ENCODE measurements at places on chromosomes 1 and 21.

DNA sequence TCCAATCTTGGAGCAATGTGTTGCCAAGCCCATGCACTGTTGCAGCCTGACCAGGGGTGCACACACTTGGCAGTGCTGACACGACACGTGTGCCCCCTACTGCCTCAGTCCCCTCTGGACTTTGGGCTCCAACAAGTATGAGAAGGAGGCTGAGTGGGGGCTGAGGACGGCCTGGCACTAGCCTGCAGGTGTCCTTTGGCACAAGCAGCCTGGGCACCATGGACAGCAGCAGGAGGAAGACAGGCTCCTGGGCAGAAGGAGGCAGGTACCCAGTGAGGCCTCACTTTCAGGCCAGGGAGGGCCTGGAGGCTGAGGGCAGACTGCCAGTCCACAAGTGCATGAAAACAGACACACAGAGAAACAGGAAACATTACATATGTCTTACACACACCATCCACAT is 1702.9 kb upstream of the B3GALT2 start:
- no peak for DNase-seq

- DNase-seq: no peak
These were observed 60.4 kb downstream of the ITPKB start for GRCh38 chr1:226678701-226679100.

DNA sequence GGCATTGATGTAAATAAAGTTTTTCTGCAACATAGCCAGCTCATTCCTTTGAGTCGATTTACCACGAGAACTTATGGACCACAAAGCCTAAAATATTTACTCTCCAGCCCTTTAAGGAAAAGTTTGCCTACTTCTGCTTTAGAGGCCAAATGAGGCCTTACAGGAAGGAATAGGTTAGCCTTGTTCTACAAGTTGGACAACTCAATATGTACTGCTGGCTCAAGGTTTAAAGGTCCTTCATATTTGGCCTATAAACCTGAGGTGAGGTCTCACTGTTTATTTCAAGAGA is 144.5 kb upstream of the DNAH14 start:
- DNase-seq: no peak

DNA sequence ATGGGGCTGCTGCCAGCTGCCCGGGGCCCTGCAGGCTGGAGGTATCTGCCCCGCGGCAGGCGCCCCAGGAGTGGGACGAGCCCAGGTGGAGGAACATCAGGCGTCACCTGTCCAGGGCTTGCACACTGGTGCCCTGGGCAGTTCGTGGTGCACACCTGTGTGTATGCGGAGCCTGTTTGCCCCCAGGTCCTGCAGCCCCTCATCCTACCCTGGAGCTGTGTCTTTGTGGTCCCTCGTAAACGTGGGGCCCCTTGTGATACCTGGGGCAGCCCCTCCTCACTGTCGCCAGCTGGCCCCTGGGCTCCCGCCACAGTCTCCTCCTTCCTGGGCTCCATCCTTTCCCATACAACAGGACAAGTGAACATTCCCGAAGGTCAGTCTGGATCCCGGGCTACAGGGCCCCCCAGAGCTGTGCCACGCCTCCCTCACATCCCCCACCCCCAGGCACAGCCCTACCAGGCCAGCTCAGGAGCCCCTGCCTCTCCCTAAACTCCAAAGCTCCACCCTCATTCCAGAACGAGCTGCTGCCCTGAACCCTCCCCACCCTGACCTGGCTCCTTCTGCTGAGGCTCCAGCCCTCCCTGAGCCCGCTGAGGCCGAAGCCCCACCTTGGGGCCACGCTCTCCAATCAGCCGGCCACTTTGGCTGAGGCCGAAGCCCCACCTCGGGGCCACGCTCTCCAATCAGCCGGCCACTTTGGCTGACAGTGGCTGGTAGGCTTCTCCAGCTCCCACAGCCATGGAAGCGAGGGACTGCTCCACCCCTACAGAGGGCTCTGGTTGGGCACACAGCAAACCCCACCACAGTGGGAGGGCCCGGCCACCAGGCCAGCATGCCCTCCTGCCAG is 42.6 kb downstream of the UBE2G2 start:
- no peak for DNase-seq

GRCh38 chr1:3468236-3469103 is 14.0 kb downstream of the ARHGEF16 start:
- DNase-seq: no peak

DNA sequence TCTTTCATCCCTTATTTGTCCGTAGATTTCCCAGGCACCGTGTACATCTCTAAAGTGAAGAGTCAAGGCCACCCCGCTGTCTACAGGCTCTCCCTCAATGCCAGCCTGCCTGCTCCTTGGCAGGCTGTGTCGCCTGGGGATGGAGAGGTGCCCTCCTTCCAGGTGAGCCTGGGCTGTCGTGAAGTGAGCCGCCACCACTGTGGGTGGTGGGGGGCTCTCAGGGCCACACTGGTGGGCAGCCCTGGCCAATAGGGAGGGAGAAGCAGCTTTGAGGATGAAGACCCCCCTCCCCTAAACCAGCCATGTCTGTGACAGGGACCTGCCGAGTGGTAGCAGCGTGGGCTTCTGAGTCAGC is 46.2 kb downstream of the DISP3 start:
- DNase-seq: no peak

- no peak for DNase-seq
These were observed 487.3 kb upstream of the PTBP2 start for GRCh38 chr1:96234299-96234698.

- no peak for DNase-seq
These were observed 687 bp upstream of the ERI3 start for GRCh38 chr1:44355582-44356305.

DNA sequence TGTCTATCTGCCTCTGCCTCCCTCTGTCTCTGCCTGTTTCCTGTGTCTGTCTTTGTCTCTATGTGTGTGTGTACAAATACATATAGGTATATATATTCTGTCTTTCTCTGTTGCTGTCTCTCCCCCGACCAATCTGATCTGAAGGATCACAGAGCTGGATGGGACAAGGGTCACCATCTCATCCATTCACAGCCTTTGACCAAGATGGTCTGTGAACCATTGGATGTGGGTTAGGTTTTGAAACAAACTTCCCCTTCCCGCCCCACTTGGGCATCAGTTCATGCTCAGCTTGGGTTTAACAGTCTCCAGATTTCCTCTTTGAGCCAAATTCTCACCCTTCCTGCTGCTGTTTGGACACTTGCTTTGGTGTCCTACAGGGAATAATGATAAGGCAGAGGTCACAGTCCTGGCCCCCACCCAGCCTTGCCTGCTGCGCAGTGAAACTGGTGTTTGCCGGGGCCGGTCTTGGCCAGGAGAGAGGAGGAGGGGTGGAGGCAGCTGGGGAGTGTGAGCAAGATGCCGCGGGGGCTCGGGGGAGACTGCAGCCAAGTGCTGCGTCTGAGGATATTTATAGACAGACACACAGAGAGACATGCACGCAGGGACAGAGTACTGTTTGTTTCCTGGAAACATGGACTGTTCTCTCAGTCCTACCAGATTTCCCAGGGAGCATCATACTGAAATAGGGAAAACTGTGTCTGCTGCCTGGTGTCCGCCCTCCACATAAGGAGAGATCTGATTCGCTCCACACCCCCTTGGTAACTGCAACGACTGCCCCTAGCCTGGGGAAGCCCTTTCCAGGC is 27.0 kb upstream of the BTG2 start:
- peak; percentile 42 for DNase-seq

- DNase-seq: no peak
These were observed 55.5 kb upstream of the RBM15 start for GRCh38 chr1:110283677-110284076.

- no peak for DNase-seq
These were observed 5.5 kb upstream of the GBP1 start for GRCh38 chr1:89070509-89070908.

DNA sequence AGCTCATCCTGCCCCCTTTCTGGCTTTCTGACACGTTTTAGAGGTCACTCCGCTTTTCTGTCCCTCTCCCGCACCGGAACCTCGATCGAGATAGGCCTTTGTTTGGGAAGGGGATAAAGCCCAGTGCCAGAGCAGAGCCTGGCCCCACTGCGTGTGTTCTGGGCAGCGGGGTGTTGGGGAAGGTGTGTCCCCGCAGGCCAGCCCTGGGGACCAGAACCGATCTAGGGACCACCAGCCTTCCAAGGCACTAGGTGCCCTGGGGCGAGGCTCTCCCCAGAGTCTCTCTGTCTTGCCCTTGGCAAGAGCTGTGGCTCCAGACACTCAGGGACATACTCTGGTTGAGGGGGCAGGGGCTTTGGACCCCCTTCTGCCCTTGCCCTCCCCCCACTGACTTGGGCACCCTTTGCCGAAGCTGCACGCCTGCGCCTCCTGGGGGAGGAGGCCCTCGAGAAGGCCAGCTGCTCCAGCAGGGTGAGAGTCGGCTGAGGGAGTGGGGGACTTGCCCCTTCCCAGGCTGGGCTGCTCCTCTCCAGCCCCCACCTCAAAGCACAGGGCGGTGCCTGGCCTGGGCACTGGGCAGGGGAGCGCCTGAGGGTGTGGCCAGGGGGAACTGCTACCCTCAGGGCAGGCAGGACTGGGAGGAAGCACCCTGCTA is 16.4 kb downstream of the PRXL2B start:
- DNase-seq: no peak

- peak; percentile 2 for DNase-seq
These were observed 31.1 kb downstream of the EDARADD start for GRCh38 chr1:236425031-236425663.

- no peak for DNase-seq
These were observed 27.9 kb downstream of the LMO4 start for GRCh38 chr1:87356591-87356990.

DNA sequence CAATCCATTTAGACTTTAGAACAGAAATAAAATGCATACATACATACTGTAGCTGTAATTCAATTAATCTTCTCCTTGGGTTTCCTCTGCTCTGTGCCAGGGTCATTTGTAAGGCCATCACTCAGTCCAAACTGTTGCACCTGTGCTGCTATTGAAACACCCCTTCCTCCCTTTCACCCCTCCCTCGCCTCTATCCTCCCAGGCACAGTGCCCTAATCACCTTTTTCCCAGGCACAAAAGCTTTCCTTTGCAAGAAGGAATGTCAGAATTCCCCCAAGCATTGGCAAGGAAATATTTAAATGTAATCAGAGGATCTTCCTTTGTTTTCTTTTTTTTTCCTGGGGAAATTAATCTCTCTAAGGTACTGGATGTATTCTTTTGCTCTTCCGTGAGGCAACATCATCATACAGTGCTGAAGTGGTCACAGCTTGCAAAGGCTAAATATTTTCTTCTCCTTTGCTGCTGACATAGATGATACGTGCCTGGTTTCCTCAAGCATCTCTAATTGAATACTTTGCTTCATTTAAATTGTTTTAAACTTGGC is 339.3 kb upstream of the NR5A2 start:
- no peak for DNase-seq

DNA sequence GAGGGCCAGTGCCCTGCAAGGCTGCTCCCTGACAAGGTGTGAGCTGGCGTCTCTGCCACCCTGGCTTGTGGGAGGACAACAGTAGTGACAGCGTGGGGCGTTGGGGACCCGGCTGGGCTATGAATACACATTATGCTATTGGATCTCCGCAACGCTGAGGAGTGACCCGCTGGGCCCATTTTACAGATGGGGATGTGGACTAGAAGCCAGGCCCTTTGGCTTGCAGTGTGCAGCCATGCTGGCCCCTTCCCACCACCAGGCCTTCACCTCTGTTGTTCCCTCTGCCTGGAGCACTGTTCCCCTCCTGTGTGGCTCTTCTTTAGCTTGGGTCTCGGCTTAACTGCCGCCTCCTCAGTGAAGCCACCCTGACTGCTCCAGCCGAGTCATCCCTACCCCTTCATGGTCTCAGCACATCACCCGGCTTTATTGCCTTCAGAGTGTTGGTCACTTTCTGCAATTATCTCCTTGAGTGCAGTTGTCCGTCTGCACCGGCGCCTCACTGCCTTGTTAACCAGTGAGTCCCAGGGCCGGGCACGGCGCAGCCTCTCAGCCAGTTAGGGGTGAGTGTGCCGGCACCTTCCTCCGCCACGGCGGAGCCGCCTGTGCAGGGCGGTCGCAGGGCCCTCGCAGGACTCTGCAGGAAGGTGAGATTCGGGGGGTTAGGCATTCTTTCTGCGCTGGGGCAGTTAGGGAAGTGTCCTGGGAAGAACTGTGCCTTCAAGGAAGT is 84.4 kb upstream of the ACTL8 start:
- no peak for DNase-seq

- DNase-seq: no peak
These were observed 347.5 kb downstream of the SMYD3 start for GRCh38 chr1:246159279-246160227.

GRCh38 chr1:11648732-11649158 is 5.5 kb downstream of the FBXO2 start:
- no peak for DNase-seq

DNA sequence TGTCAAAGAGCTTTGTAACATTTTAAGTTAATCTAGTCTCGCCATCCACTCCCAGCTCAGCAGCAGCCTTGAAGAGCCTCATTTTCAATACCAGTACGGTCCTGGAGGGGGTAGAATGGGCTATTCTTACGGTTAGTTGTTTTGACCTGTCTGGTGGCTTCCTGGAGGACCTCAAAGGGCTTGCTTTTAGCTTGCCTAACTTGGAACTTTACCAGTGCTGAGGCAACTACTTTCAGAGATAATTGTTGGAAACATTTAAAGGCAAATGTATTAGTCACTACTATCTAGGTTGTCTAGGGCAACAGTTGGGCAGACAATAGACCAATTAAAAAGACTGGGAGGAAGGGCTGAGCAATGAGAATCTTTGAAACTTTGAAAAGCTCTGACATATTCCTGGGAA is 56.0 kb downstream of the TTLL7 start:
- no peak for DNase-seq

- DNase-seq: no peak
These were observed 529.5 kb downstream of the COL11A1 start for GRCh38 chr1:102578804-102579203.

DNA sequence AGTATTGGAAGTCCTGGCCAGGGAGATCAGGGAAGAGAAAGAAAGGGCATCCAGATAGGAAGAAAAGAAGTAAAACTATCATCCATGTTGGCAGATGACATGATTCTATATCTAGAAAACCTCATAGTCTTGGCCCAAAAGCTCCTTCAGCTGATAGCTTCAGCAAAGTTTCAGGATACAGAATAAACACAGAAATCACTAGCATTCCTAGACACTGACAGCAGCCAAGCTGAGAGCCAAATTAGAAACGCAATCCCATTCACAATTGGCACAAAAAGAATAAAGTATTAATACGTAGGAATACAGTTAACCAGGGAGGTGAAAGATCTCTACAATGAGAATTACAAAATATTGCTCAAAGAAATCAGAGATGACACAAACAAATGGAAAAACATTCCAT is 44.6 kb downstream of the ZFYVE9 start:
- DNase-seq: no peak

DNA sequence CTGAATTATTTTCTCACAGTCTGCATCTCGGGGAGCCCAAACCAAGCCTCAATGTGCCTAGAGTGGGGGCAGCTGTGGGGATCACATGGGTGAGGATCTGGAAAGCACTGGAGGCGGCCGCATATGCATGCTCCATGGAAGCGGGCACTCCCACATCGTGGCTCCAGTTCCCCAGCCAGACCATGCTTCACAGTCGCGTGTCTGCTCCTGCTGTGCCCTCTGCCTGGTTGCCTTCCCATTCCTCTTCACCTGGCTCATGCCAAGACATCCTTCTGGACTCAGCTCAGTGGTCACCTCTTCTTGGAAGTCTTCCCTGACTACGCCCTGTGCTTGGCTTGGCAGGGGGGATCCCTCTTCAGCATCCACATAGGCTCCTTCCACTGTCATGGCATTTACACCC is 32.8 kb downstream of the IGSF21 start:
- DNase-seq: no peak

- DNase-seq: no peak
These were observed 17.5 kb downstream of the LRRC71 start for GRCh38 chr1:156937883-156938282.
